Progenitor cell of endocrine pancreas (in vitro differentiated cells): ENCODE measurements at places on chromosomes 6 and 20. TPM values are rescaled to one million over a fixed set of nuclear protein-coding genes. Genes with fewer than 3 reads are reported as not detected.

The MYCT1 gene
- total RNA-seq: not detected in 2 replicates

The C6orf120 gene
- total RNA-seq: 25.3 and 25.8 TPM in 2 replicates

GRCh38 chr6:122677406-122677805, 67.2 kb downstream of the PKIB start:
- no peak for DNase-seq

GRCh38 chr20:34689486-34689885, 12.6 kb upstream of the PIGU start:
- DNase-seq: no peak

- DNase-seq: no peak
Measured at GRCh38 chr6:43517505-43518357, 842 bp downstream of the POLR1C start.

DNA sequence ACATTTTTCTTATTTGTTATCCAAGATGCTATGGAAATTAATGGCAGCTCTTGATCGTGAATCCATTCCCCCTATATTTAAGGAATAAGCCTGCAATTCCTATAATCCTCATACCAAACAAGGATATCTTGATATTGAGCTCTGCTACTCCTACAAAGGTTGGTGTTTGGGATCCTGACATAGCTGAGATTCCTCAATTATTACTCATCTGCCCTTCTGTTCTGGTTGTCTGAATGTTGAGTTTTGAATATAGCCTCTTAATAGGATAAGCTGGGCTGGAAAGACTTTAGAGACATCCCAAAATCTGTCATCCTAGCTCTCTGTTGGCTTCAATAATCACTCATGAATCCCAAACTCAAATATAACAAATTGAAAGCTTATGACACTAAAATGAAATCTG, 49.9 kb downstream of the CLIC5 start:
- no peak for DNase-seq

DNA sequence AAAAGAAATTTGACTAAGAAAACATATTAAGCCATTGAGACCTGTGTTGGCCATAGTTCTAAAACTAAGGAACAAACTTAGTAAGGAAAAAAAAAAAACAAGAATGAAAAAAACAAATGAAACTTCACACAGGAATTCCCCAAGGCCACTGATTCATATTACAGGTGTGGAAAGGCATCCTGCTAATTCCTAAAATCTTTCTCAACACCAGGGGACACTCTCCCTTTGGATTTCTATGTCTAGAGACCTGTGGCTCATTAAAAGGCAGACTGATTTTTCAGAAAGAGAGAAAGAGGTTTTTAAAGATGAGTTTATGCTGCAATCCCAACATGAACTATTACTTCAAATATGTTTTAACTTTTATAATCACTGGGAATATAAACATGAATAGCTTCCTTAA, at the start of gene OR12D1:
TSS of gene OR12D1 (plus strand) at position 341 of the 400 bp plus-strand sequence.
- DNase-seq: no peak

- no peak for DNase-seq
Measured at GRCh38 chr6:128005009-128005408, 104.2 kb upstream of the THEMIS start.

DNA sequence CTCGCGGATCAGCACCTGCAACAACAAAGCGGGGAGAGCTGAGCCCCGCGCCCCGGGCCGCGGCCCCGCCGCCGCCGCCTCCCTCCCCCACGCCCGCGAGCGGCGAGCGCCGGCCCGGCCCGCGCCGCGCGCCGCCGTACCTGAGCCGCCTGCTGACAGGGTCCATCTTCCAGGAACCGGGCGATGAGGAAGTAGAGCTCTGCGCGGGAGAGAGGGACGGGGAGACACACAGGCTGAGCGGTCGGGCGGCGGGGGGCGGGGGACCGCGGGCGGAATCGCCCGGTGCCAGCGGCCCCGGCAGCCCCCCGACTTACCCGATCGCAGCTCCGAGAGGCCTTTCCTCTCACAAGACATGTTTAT, 359 bp downstream of the PHIP start:
- DNase-seq: no peak

DNA sequence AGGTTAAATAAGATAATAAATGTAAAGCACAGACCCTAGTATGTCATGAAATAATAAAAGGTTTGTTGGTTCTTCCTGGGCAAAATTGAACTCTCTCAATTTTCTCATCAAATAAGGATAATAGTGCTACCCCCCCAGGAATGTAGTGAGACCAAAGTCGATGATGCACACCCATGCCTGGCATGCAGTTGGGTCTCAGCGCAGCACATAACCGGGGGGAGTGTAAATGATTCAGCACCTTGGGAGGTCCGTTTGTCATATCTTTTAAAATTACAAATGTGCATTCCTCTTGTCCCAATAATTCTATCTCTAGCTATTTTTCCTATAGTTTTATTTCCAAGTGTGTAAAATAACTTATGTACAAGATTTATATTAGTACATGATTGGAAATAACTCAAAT, 31.3 kb upstream of the CCDC167 start:
- DNase-seq: no peak
